Stimulated activated CD8-positive, alpha-beta memory T cell treated with anti-CD3 and anti-CD28 coated beads, Interleukin-12 subunit alpha, Interleukin-12 subunit beta, amount 100 ng/mL, for 4 hours (primary cell): ENCODE measurements at places on chromosomes 3 and 15.

DNA sequence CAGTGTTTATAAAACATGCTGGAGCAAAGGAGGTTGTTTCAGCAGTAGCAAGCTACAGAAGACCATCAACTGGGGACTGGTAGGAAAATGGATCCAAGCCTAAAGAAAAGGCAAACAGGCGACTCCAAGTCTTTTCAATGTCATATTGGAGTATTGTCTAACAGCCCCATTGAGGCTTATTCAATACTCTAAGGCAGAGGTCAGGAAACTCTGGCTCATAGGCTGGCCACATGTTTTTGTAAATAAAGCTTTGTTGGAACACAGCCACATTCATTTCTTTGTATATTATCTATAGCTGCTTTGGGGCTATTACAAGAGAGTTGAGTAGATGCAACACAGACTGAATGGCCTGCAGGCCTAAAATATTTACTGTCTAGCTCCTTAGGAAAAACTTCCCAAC is 77.5 kb downstream of the RPL22L1 start:
- no peak for DNase-seq

GRCh38 chr3:131221731-131222130 is 159.8 kb upstream of the NUDT16 start:
- no peak for DNase-seq

- DNase-seq, result no peak
These were observed 13.3 kb downstream of the BCL2A1 start for GRCh38 chr15:79957741-79958140.

GRCh38 chr15:88982304-88982945 is 69.2 kb upstream of the MFGE8 start:
- no peak for DNase-seq

DNA sequence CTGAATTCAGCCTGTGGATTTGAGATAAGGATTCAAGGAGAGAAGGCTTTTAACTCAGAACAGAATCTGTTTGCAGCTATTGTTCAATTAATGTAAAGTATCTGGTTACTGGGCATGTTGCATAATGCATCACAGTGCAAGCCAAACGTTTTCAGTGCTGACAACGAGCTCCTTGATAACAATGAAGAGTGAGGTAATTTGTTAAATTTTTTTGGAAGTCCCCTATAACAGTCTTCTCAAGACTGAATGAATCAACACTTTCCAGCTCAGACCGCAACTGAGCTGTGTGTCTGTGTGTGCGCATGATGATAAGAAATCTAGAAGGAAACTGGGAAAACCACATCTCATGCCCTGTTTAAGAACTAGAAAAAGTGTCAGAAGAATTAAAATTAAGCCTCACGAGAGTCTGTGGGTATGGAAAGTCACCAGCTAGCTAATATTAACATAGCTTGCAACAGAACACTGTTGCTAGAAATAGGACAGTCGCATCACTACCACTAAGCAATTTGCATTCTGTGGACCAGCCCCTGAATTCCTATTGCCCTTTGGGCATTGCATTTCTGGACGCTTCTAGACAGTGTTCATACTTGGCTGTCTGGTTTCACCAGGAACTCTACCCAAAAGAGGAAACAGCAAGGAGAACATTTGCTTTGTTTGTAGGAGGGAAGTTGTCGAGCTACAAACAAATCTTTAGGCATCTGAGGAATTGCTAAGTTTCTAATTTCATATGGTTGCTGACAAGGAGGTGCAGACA is 43.7 kb upstream of the ATP2C1 start:
- no peak for DNase-seq

GRCh38 chr3:127949446-127950055 is 34.5 kb downstream of the KBTBD12 start:
- DNase-seq, result no peak

DNA sequence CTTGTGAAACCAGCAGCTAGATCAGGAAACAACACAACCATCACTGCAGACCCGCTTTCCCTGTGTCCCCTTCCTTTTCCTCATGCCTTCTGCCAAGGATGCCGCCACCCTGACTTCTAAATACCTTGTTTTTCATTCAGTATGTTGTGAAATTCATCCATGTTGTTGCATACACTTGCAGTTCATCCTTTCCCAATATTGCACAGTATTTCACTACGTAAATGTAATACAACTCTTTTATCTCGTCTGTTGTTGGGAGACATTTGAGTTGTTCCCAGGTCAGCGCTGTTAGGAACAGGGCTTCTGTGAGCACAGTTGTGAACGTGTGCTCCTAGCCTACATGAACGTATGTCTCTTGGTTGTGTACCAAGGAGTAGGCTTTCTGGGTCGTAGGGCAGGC is 24.2 kb downstream of the TLNRD1 start:
- DNase-seq, result no peak

- no peak for DNase-seq
These were observed 68.4 kb upstream of the LARS2 start for GRCh38 chr3:45319996-45320305.

DNA sequence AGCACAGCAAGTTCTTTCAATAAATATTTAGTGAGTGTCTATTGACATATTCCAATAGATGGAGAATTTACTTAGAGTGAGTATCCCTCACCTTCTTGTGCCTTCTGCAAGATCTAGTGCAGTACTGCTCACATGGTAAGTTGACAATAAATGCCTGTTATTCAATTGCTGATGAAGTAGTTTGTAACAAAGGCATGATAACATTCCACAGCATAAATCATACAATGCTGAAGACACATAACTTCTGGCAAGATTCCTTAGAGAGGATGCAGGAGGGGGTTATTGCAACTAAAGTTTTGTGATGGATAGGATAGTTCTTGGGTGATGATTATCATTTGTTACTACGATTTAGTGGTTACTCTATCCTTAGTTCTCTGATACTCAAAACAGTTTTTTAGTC is 112.2 kb upstream of the RBMS3 start:
- no peak for DNase-seq

DNA sequence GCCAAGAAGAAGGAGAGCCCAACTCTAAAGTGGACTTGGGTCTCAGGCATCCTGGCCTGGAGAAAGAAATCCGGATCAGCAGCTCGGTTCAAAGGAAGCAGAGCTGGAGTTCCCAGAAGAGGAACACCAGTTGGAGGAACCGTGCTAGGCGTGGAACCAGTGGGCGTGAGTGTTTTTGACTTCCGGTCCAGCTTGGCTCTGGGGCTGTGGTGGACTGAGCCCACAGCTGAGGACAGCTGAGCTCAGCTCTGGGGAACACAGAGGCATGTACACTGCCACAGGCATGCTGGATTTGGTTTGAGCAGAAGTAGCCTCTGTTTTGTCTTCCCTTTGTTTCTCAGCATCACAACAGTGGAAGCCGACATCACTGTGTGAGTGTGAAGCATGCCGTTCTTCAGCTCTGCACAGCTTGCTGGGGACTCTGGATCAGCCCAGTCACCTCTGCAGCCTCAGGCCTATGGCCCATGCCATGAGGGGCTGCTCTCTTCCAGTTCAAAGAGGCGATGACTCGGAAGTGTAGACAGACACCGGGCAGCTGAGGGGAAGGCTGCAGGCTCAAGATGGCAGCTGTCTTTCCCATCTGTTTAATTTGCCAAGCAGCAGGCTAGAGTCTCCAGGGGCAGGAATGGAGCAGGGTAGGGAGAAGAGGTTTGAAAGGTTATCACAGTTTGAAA is 185.8 kb upstream of the UBE3A start:
- DNase-seq, result no peak

DNA sequence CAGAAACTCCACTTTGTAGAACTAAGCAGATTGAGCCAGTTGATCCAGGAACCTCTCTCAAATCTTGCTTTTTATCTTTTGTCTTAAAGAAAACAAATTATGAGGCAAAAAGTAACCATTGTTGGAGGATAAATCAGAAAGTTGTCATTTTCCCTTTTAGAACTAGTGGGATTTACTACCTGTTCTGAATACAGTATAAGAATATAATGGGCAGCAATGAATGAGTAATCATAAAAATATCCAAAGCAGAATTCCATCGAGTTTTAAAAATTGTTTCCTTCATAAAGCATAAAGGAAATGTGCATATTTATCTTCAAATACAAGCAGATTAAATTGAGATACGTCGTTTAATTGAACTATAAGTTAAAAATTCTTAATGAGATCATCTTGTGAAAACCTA is 15.9 kb upstream of the ANO10 start:
- no peak for DNase-seq

DNA sequence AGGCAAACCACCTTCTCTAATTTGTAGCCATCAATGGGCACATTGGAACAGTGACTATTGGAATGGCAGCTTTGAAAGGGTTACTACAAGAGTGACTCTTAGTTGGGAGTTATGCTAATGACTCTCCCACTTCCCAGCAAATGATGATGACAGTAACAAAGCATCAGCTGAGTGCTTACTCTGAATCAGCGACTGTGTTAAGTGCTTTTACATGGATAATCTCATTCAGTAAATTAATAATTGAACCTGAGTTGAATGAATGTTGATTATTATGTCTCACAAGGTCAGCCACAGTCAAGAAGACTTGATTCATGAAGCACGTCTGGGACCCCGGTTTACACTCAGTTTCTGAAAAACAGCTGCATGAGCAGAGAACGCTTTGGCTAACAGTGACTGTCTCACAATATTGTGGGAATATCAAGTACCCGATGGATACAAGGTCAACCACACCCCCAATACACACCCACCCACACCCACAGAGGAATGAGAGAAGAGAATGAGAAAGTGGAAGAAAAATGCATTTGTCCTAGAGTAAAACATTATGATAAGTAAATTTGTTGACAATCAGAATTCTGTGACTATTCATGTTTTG is 242.0 kb upstream of the FEZF2 start:
- DNase-seq, result no peak

DNA sequence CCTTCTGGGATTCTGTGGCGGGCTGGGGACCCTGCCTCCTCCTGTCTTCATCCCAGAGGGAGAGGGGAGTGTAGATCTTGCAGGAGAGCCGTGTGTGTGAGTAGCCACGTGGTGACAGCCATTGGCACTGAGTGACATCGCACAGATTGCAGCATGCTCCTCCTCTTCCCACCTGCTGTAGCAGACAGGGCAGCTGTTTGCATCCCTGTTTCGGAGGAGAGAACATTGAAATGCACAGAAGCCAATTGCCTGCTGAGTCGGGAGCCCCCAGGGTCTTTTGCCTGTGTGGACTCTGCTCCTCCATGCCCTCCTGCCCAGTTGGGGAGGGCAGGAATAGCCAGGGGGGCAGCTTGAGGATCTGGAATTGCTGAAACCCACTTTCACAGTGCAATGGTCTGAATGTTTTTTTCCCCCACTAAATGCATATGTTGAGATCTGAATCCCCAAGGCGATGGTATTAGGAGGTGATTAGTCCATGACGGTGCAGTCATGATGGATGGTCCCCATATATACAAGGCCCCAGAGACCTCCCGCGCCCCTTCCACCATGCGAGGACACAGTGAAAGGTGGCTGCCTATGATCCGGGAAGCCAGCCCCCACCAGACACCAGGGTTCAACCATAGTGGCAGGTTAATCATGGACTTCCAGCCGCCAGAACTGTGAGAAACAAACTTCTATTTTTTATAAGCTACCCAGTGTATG is 66.8 kb downstream of the CHRNA7 start:
- DNase-seq, result no peak

- no peak for DNase-seq
These were observed 4.8 kb downstream of the SHF start for GRCh38 chr15:45182996-45183395.

- DNase-seq, result no peak
These were observed 76.7 kb downstream of the FLNB start for GRCh38 chr3:58084788-58085543.

GRCh38 chr3:8387571-8387970 is 114.1 kb upstream of the LMCD1 start:
- DNase-seq, result no peak

DNA sequence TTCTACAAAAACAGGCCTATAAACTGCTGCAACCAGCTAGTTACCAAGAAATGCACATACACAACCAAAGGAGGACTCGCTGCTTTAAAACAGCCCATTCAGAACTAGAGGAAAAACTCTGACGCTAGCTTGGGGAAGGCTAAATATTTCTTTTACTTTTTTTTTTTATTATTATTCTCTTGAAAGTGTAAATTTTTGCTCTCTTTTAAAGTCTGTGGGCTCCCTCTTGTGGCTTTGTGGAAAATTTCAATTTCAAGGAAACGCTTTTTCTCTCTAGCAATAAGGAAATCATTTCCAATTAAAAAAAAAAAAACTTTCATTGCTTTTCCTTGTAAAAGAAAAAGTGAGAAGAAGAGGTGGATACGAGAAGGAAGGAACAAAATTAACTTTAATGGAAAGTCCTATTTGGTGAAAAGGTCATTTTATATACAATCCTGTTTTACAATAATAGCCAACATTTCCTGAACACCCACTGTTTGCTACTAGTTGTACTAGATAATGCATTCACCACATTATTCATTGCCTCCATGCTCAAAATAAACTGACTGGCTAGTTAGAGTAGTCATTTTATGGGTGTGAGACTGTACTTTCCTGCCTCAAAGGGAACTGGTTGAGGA is 51.2 kb upstream of the SAMMSON start:
- no peak for DNase-seq

GRCh38 chr15:74603026-74603788 is 12.4 kb upstream of the CLK3 start:
- DNase-seq, result no peak

DNA sequence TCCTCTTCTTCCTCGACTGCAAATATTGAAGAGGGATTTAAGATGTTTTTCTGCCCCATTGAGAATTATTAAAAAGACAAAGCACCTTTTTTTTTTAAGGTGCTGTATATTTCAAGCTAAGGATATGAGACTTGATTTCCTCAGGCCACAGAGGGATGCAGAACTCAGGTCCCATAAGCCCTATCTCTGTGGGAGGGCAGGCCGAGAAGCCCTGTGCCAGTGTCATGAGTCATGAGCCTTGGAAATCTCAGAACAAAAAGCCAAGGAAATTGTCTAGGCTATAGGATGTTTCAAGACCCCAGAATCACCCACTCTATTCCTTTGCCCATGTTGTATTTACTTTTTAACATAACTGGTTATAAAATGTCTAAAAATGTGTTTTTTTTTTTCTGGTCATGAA is 7.3 kb downstream of the ESYT3 start:
- no peak for DNase-seq

DNA sequence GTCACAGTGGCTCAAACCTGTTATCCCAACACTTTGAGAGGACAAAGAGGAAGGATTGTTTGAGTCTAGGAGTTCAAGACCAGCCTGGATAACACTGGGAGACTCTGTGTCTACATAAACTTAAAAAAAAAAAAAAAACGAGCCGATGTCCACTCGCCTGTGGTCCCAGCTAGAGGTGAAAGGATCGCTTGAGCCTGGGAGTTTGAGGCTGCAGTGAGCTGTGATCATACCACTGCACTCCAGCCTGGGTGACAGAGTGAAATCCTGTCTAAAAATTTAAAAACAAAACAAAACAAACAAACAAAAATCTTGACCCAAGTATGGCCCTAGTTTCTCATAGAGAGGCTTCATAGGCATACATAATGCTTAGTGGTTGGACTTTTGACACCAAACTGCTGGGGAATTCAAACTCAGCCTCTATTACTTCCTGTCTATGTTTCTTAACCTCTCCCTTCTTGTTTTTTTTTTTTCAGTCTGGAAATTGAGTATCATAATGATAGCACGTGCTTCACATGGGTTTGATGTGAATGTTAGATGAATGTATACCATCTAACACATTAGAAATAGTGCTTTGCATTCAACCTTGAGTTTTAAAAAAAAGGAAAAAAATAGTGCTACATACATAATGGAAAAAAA is 46.4 kb upstream of the CAPN7 start:
- DNase-seq, result no peak

GRCh38 chr15:86650094-86650493 is 570.4 kb downstream of the AGBL1 start:
- no peak for DNase-seq

GRCh38 chr15:51798281-51798680 is 31.2 kb upstream of the TMOD3 start:
- no peak for DNase-seq

- no peak for DNase-seq
These were observed 7.2 kb downstream of the MAP6D1 start for GRCh38 chr3:183818041-183818620.
